ENCODE measurements at places on chromosomes 13 and 19. TPM values are rescaled to one million over a fixed set of nuclear protein-coding genes. Genes with fewer than 3 reads are reported as not detected.

Gene SIGLEC14
- not detected for total RNA-seq

GRCh38 chr19:5369304-5369703 is 28.7 kb upstream of the PTPRS start:
- no peak for DNase-seq

DNA sequence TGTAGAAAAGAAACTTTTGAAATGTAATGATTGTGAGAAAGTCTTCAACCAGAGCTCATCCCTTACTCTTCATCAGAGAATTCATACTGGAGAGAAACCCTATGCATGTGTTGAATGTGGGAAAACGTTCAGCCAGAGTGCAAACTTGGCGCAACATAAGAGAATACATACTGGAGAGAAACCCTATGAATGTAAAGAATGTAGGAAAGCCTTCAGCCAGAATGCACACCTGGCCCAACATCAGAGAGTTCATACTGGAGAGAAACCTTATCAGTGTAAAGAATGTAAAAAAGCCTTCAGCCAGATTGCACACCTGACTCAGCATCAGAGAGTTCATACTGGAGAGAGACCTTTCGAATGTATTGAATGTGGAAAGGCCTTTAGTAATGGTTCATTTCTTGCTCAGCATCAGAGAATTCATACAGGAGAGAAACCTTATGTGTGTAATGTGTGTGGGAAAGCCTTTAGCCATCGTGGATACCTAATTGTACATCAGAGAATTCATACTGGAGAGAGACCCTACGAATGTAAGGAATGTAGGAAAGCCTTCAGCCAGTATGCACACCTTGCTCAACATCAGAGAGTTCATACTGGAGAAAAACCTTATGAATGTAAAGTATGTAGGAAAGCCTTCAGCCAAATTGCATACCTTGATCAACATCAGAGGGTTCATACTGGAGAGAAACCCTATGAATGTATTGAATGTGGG is 19.3 kb downstream of the ZNF583 start:
- no peak for DNase-seq

DNA sequence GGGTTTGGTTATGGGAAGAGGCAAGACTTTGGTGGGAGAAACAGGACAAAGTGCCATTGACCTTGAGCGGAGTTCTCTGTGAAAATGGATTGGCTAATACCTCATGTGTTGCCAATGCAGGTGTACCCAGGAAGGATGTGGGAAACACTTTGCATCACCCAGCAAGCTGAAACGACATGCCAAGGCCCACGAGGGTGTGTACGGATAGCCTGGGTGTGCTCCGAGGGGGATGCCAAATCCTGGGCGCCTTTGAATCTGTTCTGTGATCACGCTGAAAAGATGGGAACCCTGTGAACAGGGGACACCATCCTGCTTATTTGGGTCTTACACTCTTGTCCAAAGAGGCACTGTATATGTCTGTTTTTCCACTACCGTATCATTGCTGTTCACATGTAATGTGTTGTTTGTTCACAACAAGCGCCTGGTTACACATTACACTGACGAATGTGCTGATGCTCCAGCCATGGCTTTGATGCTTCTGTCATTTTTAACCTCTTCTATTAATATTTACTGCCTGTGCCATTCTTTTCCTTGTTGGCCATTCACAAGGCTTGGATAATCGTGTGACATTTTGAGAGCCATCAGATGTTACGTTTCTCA is 8.3 kb downstream of the GTF3A start:
- DNase-seq: no peak

DNA sequence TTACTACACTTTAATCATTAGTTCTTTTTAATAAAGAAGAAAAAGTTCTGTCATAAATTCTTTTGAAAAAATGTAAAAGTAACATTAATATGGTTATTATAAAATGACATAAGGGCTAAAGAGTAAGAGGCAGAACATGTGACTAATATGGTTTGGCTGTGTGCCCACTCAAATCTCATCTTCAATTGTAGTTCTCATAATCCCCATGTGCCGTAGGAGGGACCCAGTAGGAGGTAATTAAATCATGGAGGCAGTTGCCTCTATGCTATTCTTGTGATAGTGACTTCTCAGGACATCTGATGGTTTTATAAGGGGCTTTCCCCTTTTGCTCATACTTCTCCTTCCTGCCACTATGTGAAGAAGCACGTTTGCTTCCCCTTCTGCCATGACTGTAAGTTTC is 104.5 kb downstream of the UGGT2 start:
- DNase-seq: no peak

Data from heart left ventricle (tissue), 16 donors.